Panc1 (cell line): ENCODE measurements at places on chromosomes 4 and X. TPM values are rescaled to one million over a fixed set of nuclear protein-coding genes. Genes with fewer than 3 reads are reported as not detected.

- no peaks in the 10 kb centered on the region for H3K27me3 ChIP-seq
- H3K27ac ChIP-seq: no peak overlapping the region
- no peak for DNase-seq
- H3K4me3 ChIP-seq: no peak overlapping the region
- H3K36me3 ChIP-seq: no peaks in the 10 kb centered on the region
Measured at GRCh38 chr4:55920571-55920970, 28.2 kb upstream of the CEP135 start.

DNA sequence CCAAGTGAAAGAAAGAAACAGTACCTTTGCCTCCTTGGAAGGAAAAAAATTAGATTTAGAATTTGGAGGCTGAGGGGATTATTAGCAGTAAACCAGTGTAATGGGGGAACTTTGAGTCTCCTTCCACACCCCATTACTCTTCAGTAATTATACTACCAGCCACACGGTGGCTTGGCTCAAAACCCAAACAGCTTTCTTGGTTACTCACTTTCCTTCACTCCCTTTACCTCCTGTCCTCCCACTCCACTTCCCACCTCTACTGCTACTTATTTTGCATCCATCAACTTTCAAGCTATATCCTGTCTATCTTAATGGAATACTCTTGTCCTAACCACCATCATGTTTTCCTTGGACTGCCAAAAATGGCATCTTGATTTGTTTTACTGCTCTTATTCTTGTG is 310.6 kb upstream of the AADAT start:
- no peaks in the 10 kb centered on the region for H3K27me3 ChIP-seq
- no peak overlapping the region for H3K27ac ChIP-seq
- no peak overlapping the region for H3K4me3 ChIP-seq
- no peaks in the 10 kb centered on the region for H3K4me1 ChIP-seq
- no peak for DNase-seq
- no peaks in the 10 kb centered on the region for H3K36me3 ChIP-seq

DNA sequence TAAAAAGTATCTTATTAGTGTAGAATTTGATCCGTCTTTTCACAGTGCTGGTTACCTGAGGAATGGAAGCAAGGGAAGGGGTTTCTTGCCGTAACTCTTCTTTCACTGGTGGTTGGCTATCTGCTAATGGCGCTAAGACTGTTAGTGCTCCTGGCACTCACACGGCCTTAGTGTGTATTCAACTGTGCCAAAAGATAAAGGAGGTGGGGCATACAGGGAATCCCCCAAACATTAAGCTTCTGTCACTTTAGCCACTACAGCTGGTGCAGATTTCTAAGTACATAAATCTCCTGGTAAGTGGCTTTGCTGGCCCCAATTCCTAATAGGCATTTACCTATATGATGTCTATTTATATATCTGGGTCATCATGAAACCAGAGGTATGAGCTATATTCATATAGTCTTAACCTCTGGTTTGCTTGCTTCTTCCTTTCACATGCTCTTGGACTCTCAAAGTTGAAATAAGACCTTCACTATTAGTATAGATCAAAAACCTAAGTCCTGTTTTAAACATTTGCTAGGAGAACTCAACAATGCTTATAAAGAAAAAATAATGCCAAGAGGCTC is 95.1 kb downstream of the TSPAN7 start:
- H3K36me3 ChIP-seq: no peaks in the 10 kb centered on the region
- no peaks in the 10 kb centered on the region for H3K4me1 ChIP-seq
- H3K4me3 ChIP-seq: no peak overlapping the region
- H3K27ac ChIP-seq: no peak overlapping the region

GRCh38 chrX:140091125-140091886 is 126.0 kb upstream of the CXorf66 start:
- H3K27me3 ChIP-seq: peaks cover 26% of the 10 kb centered on the region
- no peaks in the 10 kb centered on the region for H3K4me1 ChIP-seq
- DNase-seq: no peak
- H3K4me3 ChIP-seq: peak overlapping the region; percentile 44
- no peaks in the 10 kb centered on the region for H3K36me3 ChIP-seq

- DNase-seq: no peak
- no peaks in the 10 kb centered on the region for H3K27me3 ChIP-seq
- H3K36me3 ChIP-seq: no peaks in the 10 kb centered on the region
- H3K27ac ChIP-seq: no peak overlapping the region
- no peaks in the 10 kb centered on the region for H3K4me1 ChIP-seq
Measured at GRCh38 chr4:142961866-142962265, 115.8 kb upstream of the INPP4B start.

DNA sequence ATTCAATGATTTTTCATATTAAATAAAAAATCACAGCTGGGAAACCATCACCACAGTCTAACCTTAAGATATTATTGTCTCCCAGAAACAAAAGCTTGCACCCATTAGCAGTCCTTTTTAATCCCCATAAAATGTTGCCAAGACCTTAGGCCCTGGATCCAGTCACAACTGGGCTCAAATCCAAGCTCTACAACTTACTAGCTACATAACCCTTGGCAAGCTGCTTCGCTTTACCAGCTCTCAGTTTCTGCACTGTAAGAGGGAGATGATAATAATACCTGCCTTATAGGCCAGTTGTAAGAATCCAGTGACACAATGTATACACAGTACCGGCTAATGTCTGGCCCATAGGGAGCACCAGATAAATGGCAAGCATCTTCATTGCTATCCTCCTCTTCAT is 400.9 kb upstream of the FGF13 start:
- H3K27me3 ChIP-seq: no peaks in the 10 kb centered on the region
- DNase-seq: no peak
- no peak overlapping the region for H3K4me3 ChIP-seq
- H3K36me3 ChIP-seq: no peaks in the 10 kb centered on the region

DNA sequence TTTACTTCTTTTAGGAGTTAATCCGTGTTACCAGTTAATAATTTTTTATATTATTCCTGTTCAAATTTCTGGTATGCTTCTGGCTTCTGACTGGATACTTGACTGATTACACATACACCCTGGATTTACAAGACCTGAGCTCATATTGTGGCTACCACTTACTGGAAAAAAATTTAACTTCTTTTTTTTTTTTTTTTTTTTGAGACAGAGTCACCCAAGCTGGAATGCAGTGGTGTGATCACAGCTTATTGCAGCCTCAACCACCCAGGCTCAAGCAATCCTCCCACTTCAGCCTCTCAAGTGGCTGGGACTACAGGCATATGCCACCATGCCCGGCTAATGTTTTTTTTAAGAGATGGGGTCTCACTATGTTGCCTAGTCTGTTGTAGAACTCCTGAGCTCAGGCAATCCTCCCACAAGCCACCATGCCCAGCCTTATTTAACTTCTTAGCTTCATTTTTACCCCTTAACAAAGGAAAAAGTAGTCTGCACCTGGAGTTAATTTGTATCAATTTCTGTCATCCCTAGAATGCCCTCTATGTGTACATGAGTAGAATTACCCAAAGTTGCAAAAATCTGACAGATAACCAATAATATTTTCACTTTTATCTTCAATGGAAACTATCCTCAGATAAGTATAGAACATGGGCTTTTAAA is 50.3 kb downstream of the TMEM165 start:
- H3K27ac ChIP-seq: no peak overlapping the region
- peaks cover 23% of the 10 kb centered on the region for H3K36me3 ChIP-seq
- H3K4me1 ChIP-seq: no peaks in the 10 kb centered on the region
- DNase-seq: no peak
- H3K4me3 ChIP-seq: no peak overlapping the region
- no peaks in the 10 kb centered on the region for H3K27me3 ChIP-seq

DNA sequence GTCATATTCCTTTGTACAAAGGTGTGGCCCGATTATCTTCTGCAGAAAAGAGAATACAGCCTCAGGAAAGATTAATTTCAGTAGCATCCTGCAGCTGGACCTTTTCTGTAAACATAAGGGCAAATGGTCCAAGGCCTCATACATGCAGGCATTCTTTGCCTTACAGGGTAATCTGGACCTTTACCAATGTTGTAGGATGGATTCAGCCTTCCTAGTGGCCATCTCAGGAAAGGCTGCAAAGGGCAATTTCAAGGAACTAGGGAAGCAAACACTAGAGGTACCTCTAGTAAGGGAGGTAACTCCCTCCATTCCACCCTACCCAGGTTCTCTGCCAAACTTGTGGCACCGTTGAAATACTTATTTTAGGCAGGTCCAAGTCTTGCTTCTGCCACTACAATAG is 43.0 kb downstream of the UGT2B28 start:
- H3K36me3 ChIP-seq: no peaks in the 10 kb centered on the region
- no peaks in the 10 kb centered on the region for H3K4me1 ChIP-seq
- no peak for DNase-seq
- no peaks in the 10 kb centered on the region for H3K27me3 ChIP-seq
- H3K4me3 ChIP-seq: no peak overlapping the region

DNA sequence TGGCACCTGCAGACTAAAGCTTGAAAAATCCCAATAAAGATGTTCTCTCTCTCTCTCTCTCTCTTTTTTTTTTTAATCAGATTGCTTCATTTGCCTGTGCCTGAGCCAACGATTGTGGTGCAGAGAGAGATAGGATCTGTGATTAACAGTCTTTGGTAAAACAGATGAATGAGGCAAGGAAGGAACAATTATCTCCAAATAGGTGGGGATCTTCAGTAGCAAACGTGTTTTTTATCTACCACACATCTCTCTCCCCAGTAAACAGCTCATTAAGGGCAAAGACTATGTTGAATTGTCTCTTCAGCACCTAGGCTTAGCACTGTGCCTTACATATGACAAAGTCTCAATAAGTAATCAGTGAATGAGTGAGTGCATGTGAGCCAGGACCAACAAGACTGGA is 96.3 kb downstream of the SMIM20 start:
- H3K4me3 ChIP-seq: no peak overlapping the region
- no peak for DNase-seq
- no peaks in the 10 kb centered on the region for H3K4me1 ChIP-seq
- H3K36me3 ChIP-seq: no peaks in the 10 kb centered on the region

GRCh38 chr4:4507923-4508322 is 33.9 kb downstream of the STX18 start:
- peaks cover 2% of the 10 kb centered on the region; the same call in 1 of the 2 replicates for H3K4me1 ChIP-seq
- no peak overlapping the region for H3K27ac ChIP-seq
- H3K27me3 ChIP-seq: no peaks in the 10 kb centered on the region
- no peak for DNase-seq
- no peaks in the 10 kb centered on the region for H3K36me3 ChIP-seq

- no peaks in the 10 kb centered on the region for H3K27me3 ChIP-seq
- no peak overlapping the region for H3K27ac ChIP-seq
- no peak overlapping the region for H3K4me3 ChIP-seq
- H3K36me3 ChIP-seq: no peaks in the 10 kb centered on the region
Measured at GRCh38 chr4:84973856-84974255, 7.4 kb upstream of the WDFY3 start.

DNA sequence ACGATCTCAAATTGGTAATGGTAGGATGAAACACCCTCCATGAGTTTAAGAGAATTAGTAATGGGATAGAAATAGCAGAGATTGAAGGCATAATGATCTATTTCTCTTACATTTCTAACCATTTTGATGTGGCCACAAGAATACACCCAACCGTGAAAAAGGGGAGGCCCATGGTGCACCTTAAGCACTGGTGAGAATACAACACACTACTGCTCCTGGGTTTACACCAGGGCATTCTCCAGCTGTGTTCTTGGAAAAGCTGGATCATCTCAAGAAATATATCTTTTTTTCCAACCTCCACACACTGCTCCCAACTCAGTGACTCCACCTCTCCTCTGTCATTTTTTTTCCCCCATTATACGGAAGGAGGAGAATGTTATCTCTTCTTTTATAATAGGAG is 1.5 kb downstream of the QRFPR start:
- no peak overlapping the region for H3K4me3 ChIP-seq
- no peaks in the 10 kb centered on the region for H3K36me3 ChIP-seq
- H3K4me1 ChIP-seq: no peaks in the 10 kb centered on the region
- DNase-seq: no peak
- no peak overlapping the region for H3K27ac ChIP-seq

ATP2B3 gene
- 0.21 TPM for total RNA-seq

NXF2B gene
- not detected for total RNA-seq

BEX4 gene
- 1.1 TPM for total RNA-seq

RS1 gene
- total RNA-seq: not detected

MAGEC3 gene
- total RNA-seq: not detected
